ENCODE measurements at places on chromosomes 7 and 10. TPM values are rescaled to one million over a fixed set of nuclear protein-coding genes. Genes with fewer than 3 reads are reported as not detected.

The STRIP2 gene
- polyA plus RNA-seq: 18.6 TPM

The EXOSC1 gene
- polyA plus RNA-seq: 45.7 TPM

DNA sequence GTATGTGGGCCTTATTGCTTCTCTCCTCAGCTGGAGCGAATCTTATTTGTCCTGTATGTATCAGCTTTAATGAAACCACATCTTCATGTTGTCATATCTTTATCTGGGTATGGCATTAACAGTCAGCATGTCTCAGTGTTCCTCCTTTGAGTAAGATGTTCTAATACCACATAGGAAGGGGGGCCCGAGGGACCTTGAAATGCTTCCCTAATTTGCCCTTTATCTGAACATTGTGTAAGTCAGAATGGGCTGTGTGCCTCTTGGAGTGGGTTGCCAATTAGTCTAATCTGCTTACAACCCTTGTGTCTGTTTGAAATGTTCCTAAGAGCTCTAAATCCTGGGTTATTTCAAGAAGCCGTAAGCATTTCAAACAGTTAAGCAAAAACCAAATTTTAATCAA lies 623.8 kb downstream of the SUGCT start:
- no peak overlapping the region for H3K4me3 ChIP-seq
- DNase-seq: no peak
- no peaks in the 10 kb centered on the region for H3K4me1 ChIP-seq
- H3K27me3 ChIP-seq: no peaks in the 10 kb centered on the region

GRCh38 chr10:133012573-133013359 lies 70.4 kb upstream of the CFAP46 start:
- H3K36me3 ChIP-seq: no peaks in the 10 kb centered on the region
- peaks cover 5% of the 10 kb centered on the region for H3K4me1 ChIP-seq
- H3K27ac ChIP-seq: no peak overlapping the region
- no peak overlapping the region for H3K4me3 ChIP-seq
- no peaks in the 10 kb centered on the region for H3K27me3 ChIP-seq

The STEAP4 gene
- 0.52 TPM for polyA plus RNA-seq

Measured in keratinocyte (primary cell).